ENCODE measurements at places on chromosomes 1 and 21.

DNA sequence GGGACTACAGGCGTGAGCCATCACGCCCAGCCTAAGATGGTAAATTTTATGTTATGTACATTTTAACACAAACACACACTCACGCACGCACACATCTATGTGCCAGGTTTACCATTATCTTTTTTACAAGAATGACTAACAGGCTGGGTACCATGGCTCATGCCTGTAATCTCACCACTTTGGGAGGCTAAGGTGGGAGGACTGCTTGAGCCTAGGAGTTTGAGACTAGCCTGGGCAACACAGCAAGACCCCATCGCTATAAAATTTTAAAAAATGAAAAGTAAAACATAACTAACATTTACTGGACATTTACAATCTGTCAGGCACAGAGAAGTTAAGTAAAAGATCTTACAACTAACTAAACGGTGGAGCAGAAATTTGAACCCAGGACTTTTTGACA is 14.7 kb downstream of the GATAD2B start:
- no peak for DNase-seq

- DNase-seq, result no peak
Observed at GRCh38 chr1:203278082-203278884, 27.0 kb upstream of the BTG2 start.

DNA sequence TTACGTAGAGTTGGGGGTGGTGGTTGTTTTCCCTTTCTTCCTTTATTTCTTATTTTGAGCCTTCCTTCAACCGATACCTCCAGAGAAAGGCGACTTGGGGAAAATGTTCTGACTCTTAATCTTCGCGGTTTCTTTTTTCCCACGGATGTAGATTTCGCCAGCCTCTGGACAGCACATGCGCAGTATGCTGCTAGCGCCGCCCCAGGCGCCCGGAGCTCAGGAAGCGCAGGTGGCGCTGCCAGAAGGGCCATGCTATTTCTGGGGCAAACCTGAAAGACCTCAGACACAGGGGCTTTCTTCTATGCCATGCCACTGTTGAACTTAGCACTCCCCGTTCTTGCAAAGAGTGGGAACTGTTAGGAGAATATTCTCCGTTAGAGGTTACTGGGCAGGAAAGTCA is 392.1 kb downstream of the KIF26B start:
- no peak for DNase-seq

- DNase-seq, result no peak
Observed at GRCh38 chr1:151401125-151401788, 1.9 kb downstream of the PSMB4 start.

GRCh38 chr1:219825355-219825754 is 103.0 kb downstream of the SLC30A10 start:
- no peak for DNase-seq

DNA sequence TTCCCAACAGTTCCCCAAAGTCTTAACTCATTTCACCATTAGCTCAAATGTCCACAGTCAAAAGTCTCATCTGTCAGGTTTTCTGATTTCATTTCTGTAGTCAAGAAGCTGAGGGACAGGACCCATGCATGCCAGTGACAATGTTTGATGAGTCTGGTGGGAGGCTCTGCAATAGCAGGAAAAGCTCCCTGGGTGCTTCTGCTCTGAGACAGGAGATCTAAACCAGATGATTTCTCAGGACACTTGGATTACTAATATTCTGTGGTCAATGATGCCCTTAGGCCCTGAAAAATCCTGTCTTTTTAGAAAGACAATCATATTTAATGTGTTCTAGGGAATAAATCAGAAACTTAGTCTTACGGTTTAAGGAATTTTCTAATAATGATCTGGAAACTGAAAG is 56.4 kb downstream of the PCBP3 start:
- DNase-seq, result no peak

- no peak for DNase-seq
Observed at GRCh38 chr1:65412256-65412983, 8.0 kb upstream of the LEPR start.

- no peak for DNase-seq
Observed at GRCh38 chr1:17168091-17168876, 36.6 kb upstream of the PADI1 start.

DNA sequence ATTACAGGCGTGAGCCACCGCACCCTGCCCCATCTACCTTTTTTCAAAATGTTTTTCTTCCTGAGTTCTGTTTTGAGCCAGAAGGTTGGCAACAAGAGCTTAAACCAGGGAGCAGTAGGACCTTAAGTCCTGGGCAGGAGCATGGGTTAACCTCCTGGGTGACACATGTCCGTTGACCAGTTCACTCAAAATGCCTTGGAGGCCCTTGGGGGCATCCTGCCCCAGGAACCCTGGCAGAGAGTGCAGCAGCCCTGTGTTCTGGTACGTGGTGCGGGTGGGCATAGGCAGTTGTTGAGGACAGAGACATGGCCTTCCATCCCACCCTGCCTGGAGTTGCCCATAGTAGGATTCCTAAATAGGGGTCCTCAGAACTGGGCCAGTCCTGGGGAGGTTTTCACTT is 11.6 kb downstream of the H6PD start:
- no peak for DNase-seq

DNA sequence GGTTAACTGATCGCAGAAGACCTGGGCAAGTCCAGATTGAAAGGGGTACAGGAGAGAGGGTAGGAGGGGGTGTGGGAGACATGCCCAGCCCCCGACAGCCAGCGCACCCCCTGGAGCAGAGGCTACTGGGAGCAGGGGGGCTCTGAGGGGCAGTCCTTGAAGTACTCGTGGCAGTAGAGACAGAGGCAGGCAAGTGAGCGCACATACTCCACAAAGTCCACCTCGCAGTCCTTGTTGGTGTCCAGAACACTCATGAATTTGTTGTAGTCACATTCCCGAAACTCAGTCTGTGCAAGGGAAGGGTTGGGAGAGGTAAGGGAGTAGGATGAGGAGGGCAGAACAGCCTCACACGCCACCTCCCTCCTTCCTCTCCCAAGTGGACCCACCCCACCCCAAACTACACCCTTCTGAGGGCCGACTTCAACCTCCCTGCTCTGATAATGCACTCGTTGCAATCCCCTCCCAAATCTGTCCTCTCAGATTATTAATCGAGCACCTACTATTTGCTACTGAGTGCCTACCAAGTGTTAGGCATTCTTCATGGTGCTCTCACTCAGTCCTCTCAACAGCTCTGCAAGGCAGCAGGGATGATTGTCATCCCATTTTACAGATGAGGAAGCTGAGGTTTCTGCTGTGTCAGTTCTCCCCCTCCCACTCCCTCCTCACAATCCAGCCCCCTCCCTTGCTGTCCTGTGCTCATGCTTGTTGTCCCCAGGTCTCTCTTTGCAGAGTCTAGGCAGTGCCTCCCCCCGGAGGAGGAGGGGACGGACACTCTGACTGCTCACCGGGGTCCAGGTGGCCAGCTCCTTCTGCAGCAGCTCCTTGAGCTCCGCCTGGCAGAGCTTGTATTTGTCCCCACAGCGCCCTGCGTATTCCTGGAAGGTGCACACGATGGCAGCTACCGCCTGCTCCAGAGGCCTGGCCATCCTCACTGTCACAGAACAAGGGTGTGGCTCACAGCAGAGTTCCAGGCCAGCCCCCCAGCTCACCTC is 1.2 kb downstream of the S100A3 start:
- no peak for DNase-seq

Data from T-helper 17 cell (primary cell).